ENCODE measurements at places on chromosomes 7 and 10. TPM values are rescaled to one million over a fixed set of nuclear protein-coding genes. Genes with fewer than 3 reads are reported as not detected.

The CALML5 gene
- total RNA-seq: not detected

The TCF7L2 gene
- 0.21 TPM for total RNA-seq

The GATA3 gene
- 79.7 TPM for total RNA-seq

The ADRB1 gene
- total RNA-seq: not detected

The AUTS2 gene
- 2.1 TPM for total RNA-seq

The ANKRD61 gene
- 0.58 TPM for total RNA-seq

The ASZ1 gene
- total RNA-seq: not detected

The LLCFC1 gene
- total RNA-seq: not detected

The CTAGE8 gene
- 2.0 TPM for total RNA-seq

The TYW1B gene
- 4.2 TPM for total RNA-seq

The TAX1BP1 gene
- 80.3 TPM for total RNA-seq

The CALHM3 gene
- total RNA-seq: not detected

The AFAP1L2 gene
- 3.9 TPM for total RNA-seq

The RBAK gene
- 13.6 TPM for total RNA-seq

The SPDYE3 gene
- not detected for total RNA-seq

The ANXA8L1 gene
- total RNA-seq: not detected

The GIMAP5 gene
- 44.4 TPM for total RNA-seq

The EBF3 gene
- not detected for total RNA-seq

The GNAT3 gene
- total RNA-seq: not detected

The NANOS1 gene
- total RNA-seq: 0.59 TPM

The CACUL1 gene
- 27.6 TPM for total RNA-seq

The RBP3 gene
- not detected for total RNA-seq

The MYH16 gene
- total RNA-seq: not detected

The HOGA1 gene
- total RNA-seq: not detected

The SH2D4B gene
- total RNA-seq: 0.23 TPM

The CDC14C gene
- not detected for total RNA-seq

The PARD3 gene
- total RNA-seq: 2.3 TPM

The GIMAP4 gene
- total RNA-seq: 62.7 TPM

The SP8 gene
- total RNA-seq: not detected

The CCDC3 gene
- total RNA-seq: 0.07 TPM

The CUX1 gene
- 31.5 TPM for total RNA-seq

The CFAP46 gene
- not detected for total RNA-seq

The ADCYAP1R1 gene
- not detected for total RNA-seq

The AGAP6 gene
- 26.9 TPM for total RNA-seq

The ANKRD22 gene
- total RNA-seq: 0.12 TPM
